ENCODE measurements at places on chromosomes 4 and X.
A peak's percentile ranks its signal among the peaks of the same experiment; 100 is the strongest.

DNA sequence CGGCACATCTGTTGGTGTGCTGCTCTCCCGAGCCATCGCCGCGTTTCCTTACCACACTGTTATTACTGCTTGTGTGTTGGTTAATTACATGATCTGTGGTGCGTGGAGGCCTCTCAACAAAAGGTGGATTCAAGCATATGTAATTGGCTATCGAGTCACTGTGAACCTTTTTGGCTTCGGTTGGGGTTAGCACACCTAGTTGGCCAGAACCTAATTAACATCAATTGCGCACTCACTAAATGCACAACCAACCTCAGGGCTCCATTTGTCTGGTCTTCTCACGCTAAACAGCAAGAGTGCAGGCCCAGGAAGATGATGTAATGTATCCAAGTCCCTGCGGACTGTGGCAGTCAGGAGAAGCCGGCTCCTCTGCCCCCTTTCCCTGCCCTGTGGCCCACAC lies 17.4 kb downstream of the ENPP6 start:
- no peak for DNase-seq

- no peak for DNase-seq
Measured at GRCh38 chrX:134632355-134632754, 25.9 kb downstream of the PLAC1 start.

- DNase-seq = no peak
Measured at GRCh38 chrX:65783746-65784145, 116.3 kb downstream of the MSN start.

- no peak for DNase-seq
Measured at GRCh38 chr4:53653484-53654053, 62.3 kb upstream of the LNX1 start.

DNA sequence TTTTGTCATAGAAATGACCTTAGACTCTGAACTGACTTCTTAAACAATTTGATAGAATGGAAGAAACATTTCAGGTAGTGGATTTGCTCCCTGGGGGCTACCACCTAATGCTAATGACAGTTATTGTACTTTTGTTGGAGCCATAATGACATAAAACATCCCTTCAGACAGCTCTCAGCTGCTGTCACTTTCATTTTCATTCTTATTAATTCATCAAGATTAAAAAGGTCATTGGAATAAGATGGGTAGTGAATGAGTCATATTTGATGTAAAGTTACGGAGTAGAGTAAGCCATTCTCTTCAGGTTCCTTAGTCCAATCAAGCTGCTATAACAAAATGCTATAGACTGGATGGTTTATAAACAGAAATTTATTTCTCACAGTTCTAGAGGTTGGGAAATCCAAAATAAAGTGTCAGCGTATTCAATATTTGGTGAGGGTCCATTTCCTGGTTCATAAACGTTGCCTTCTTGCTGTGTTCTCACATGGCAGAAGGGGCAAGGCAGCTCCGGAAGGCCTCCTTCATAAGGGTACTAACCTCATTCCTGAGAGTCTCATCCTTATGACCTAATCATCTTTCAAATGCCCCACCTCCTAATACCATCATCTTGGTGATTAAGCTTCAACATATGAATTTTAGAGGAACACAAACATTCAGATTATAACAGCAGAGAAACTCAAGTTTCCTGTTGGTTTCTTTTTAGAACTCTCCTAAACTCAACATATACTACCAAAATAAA lies 268.5 kb downstream of the ARAP2 start:
- no peak for DNase-seq

GRCh38 chrX:63993936-63994335 lies 208.9 kb upstream of the ARHGEF9 start:
- no peak for DNase-seq

GRCh38 chrX:53990171-53990570 lies 54.1 kb downstream of the PHF8 start:
- no peak for DNase-seq

GRCh38 chr4:1297456-1298325 lies 8.0 kb downstream of the MAEA start:
- DNase-seq = no peak

DNA sequence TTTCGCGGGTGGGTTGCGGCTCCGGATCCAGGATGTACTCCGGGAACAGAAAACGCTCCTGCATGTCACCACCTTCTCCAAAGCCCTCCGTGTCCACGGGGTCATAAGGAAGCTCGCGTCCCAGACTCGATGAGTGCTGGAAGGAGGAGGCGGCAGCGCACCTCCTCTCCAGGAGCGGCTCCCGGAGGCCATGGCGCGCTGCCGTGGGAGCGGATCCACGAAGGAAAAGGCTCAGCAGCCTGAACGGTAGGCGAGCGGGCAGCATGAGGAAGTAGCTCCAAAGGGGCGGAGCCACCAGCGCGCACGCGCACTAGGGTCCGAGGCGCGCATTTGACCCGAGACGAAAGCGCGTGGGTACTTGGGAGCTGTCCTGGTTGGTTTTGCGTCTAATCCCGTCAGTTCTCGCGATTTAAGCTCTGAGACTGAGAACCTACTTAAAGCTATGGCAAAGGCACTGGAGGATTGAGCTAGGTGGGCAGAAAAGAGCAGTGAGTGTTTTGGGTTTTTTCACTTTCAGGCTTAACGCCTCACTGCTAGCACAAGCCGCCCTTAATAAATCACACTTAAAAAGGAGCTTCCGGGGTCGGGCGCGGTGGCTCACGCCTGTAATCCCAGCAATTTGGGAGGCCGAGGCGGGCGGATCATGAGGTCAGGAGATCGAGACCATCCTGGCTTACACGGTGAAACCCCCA lies at the start of gene NOA1:
TSS of gene NOA1 (minus strand) at position 286 of the 692 bp plus-strand sequence. CDS start at position 265, 21 bp downstream.
- peak; percentile 98 for DNase-seq

DNA sequence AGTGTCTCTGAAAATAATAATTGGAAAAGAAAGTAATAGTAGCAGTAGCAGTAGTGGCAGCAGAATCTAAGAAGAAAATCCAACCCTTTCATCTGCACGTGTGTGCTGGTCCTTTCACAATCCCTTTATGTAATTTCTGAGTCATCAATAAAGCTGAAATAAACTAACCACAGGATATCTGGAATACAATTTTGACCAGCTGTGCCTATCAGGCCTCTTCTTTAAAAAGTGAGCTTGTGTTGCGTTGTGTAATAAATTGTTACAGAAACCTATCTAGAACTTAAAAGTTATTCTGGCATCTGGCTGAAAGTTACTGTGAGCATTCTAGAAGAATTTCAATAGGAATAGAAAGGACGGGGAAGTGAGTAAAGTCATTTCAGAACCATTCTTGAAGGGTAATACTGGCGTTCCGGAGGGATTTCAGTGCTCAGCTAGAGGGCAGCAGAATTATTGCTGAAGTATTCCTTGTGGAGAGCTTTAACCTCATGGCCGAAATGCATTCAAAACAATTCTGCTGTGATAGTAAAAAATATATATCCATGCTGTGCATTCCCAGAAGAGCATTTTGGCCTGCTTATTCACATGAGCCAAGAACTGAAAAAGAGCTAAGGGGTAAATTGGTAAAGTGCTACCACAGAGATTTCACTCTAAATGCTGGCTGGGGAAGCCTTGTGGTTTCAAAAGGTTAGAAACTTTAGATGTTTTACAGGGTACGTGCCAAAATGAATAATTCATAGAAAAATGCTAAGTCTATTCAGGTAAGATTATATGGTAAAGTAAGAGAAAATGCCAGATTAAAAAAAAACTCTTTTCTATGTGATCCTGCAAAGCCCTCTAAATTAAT lies 260.6 kb downstream of the NKX6-1 start:
- DNase-seq = no peak

- DNase-seq = peak; percentile 44
Measured at GRCh38 chrX:71128915-71129765, 10.7 kb downstream of the MED12 start.

DNA sequence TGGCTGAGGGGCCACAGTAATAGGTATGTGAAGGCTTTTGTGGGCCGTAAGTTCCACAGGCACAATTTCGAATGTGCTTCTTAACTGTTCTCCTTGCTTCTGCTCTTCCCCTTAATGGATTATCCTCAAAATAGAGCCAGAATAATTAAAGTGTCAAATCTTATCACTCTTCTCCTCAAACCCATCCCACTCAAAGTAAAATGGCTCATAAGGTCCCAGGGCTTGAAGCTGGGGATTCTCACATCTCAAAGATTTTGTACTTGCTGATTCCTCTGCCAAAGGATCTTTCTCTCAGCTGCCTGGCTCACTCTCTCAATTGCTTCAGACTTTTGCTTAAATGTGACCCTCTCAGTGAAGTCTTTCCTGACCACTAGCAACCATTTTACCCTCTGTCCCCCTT lies 16.6 kb downstream of the ADAMTS3 start:
- DNase-seq = no peak

DNA sequence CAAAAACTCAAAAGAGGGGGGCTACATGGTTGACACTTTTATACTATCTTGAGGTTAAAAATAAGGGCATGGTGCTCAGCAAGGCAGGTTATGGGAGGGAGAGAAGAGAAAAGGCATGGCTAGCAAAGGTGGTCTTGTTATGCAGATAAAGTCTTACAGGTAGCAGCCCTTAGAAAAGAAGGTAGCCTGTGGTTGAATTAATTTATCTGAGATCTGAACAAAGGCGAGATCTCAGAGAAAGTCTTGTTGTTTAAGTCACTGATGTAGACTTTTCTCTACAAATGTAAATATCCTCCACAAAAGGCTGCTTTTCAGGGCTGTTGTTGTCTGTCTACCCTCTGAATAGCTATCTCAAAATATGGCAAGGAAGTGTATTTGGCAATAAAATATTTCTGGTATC lies 1250.4 kb downstream of the PCDH18 start:
- no peak for DNase-seq

GRCh38 chrX:112840382-112841113 lies at the start of gene AMOT:
AMOT (minus strand) TSS chrX:112840831; CDS start chrX:112823126, 17,705 bp downstream.
- peak; percentile 79 for DNase-seq

DNA sequence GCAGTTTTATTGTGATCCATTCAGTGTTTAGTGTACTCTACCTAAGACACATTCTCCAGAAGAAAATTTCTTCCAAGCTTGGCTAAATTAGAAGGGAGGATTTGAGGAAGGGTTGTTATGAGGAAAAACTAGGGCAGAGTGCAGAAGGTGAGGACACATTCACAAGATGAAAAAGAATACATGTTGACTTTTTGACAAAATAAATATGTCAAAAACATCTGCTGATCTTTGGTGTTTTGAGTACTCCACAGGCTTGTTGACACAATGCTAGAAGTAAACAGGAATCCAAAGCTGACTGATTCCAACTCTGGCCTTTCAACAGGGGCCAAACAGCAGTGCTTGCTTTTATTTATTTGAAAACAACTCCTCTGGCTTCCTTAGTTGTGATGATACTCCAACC lies 125.8 kb upstream of the SLC7A11 start:
- DNase-seq = no peak

DNA sequence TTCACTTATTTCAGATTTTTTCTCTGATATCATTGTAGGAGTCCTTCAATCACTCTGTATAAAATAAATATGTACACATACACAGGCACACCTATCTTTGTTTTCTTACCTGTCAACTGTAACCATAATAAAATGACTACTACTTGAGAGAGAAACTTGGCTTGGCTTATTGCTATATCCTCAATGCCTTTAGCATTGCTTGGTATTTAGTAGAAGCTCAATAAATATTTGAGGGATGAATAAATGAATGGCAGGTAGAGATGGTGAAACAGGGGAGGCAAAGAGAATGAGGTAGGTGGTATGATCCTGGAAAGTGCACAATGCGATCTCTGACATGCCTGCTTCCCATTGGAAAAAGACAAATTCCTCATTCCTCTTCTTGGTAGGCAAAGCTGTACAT lies 21.8 kb upstream of the CXCL6 start:
- no peak for DNase-seq

- DNase-seq = no peak
Measured at GRCh38 chr4:123651066-123651465, 254.5 kb downstream of the SPRY1 start.
